Right cardiac atrium (tissue), 5 donors: ENCODE measurements at places on chromosomes 4 and X. TPM values are rescaled to one million over a fixed set of nuclear protein-coding genes. Genes with fewer than 3 reads are reported as not detected.

GRCh38 chr4:128393101-128393704, 105.6 kb upstream of the PGRMC2 start:
- no peak for DNase-seq

USP17L11 gene
- not detected for total RNA-seq

SULT1E1 gene
- total RNA-seq = not detected

DNA sequence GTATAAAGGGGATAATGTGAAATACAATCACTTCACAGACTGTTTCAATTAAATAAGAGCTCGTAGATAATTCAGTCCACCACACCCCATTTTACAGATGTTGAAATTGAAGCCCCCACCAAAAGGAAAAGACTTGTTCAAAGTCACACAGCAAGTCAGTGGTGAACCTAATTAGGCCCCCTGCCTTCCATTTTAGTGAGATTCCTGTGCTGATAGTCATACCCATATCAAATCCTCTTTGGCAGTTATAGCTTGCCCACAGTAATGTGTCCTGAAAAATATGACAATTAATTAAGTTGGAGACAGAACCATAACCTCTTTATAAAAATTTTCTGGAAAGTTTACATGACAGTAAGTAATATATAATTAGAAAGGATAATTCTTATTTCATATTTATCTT, 58.0 kb downstream of the AR start:
- no peak for DNase-seq

GRCh38 chr4:65367306-65367705, 303.0 kb downstream of the EPHA5 start:
- DNase-seq = no peak

GRCh38 chr4:114562176-114562904, 36.3 kb upstream of the UGT8 start:
- no peak for DNase-seq

DNA sequence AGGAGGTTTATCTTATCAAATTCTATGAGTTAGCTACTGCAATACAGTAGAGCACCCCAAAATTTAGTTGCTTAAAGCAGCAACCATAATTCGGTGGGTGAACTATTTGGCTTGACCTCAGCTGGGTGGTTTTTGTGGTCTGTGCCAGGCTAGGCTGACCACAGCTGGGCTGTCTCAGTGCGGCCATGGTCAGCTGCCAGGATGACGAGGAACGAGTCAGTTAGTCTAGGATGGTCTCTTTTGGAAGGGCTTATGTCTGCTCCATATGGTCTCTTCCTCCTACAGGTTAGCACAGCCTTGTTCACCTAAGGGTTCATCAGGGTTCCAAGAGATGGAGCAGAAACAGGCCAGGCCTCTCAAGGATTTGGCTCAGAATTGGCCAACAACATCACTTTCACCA, 210.4 kb downstream of the PALLD start:
- DNase-seq = no peak

DNA sequence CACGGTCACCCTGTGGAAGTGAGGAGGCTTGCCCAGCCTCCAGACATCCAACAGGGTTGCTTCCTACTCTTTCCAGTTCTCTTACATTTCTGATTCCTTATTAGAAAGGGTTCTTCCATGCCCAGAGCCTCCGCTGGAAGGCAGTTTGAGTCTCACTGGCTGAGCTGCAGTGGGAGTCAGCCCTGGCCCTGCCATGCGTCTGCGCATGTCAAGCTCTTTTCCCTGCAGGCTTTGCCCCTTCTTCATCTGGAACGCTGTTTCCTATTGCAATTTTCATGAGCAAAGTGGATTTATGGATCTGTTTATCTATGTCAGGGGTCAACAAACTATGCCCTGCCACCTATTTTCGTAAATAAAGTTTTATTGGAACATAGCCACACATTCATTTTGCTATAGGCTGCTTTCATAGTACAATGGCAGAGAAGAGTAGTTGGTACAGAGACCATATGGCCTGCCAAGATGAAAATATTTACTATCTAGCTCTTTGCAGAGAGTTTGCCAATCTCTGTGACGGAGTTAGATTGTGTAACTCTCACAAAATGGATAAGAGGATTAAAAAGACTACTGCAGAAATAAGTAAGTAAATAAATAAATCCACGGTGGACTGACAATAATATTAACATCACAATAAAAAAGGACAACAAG, 3.9 kb upstream of the CHRNA9 start:
- no peak for DNase-seq

- no peak for DNase-seq
Measured at GRCh38 chrX:2192584-2193272, 308.0 kb downstream of the DHRSX start.

GRCh38 chr4:52939739-52940138, 77.6 kb downstream of the RASL11B start:
- DNase-seq = no peak

- DNase-seq = no peak
Measured at GRCh38 chrX:50952406-50952805, 41.9 kb downstream of the BMP15 start.

PASD1 gene
- not detected for total RNA-seq

FAM114A1 gene
- 23.7 TPM for total RNA-seq

CT55 gene
- not detected for total RNA-seq

- DNase-seq = no peak
Measured at GRCh38 chrX:70042399-70043371, 7.1 kb downstream of the AWAT2 start.

DNA sequence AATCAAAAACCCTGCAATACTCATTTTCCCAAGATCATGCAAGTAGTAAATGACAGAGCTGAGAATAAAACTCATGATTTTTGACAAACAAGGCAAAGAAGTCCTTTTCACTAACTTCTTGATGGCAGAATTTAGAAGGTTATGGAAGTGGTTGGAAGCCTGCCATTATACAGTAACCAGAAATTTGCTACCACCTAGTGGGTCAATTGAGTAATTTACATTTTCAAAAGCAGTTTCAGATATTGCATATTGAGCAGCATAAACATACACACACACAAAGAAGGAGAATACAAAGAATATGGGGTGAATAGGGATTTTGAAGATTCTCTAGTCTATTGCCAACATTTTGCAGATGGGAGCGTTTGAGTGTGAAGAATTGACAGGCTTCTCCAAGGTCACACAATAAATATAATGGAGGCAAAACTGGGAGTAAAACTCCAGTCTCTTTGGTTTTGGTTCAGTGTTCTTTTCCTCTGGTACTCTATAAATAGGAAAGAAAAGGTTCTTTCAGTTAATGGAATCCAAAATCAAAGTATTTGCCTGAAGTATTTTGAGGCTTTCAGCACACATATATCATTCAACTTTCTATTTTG, 70.2 kb downstream of the GC start:
- no peak for DNase-seq
